ENCODE measurements at places on chromosomes 7 and 10.
A peak's percentile ranks its signal among the peaks of the same experiment; 100 is the strongest.

GRCh38 chr10:119449760-119450461 lies 92.6 kb downstream of the RGS10 start:
- DNase-seq = no peak

DNA sequence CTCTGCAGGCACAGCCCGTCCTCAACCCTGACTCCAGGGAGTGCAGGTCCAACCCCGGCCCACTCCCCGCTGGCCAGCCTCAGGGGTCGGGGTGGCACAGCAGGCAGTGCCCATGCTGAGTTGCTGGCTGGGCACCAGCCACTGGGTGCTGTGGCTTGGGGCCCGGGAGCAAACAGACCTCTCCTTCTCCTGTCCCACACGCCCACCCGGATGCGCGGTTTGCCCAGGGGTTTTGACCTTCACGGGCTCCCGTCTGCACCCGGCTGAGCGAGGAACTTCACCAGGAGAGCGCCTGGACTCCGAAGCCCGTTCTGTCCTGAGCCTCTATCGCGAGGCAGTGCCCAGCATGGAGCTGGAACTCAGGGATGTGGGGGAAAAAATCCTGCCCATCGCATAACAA lies 2.6 kb upstream of the GRIFIN start:
- DNase-seq = no peak

DNA sequence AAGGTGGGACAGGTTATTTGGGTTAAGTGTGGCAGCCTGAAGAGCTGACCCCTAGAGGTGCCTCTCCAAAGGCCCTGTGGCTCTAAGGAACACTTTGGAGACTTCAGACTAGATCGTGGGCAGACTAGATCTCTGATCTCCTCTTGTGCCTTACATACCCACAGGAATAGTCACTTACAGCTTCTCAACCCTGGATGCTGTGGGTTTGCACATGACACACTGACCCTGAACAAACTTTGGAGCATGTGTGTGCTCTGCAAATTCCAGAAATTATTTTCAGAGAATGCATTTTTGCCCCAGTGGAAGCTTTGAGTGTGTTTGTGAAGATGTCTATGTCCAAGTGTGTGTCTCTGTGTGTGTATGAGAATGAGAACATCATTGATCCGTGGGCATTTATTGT lies 119.6 kb downstream of the EMX2 start:
- no peak for DNase-seq

GRCh38 chr10:70912556-70912955 lies 24.2 kb upstream of the PCBD1 start:
- DNase-seq = no peak

GRCh38 chr10:90604636-90605035 lies 253.2 kb downstream of the HTR7 start:
- no peak for DNase-seq

DNA sequence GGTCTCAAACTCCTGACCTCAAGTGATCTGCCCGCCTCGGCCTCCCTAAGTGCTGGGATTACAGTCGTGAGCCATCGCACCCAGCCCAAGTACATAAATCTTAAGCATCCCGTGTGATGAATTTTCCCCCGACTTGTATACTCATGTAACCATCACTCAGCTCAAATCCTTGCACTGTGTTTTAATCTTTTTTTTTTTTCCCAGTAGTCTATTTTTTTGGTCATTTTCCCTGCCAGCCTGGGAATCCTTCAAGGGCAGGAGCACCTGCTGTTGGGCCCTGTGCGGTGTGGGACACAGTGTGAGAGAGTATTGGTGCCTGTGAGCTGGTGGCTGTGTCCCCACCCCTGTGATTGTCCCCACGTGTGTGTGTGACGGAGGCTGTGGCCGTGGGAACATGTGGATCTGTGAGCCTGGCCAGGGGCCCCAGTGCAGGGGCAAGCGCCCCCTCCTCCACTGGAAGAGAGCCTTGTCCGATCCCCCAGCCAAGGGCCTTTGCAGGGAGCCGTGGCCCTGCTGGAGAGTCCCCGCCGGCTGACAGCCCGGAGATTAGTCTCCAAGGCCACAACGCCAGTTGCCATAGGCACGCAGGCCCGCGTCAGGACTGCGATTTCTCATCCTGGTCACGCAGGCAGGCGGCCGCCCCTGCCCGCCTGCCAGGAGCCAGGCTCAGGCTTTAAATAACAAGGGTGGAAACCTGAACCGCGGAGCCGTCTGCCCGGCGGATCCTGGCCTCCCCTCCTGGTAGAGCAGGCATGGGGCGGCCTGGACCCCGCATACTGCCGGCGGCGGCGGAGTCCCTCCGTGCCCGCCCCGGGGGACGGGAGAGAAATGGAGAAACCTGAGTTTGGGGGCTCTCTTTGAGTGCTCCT lies 26.5 kb downstream of the GTF2IRD1 start:
- peak; percentile 34 for DNase-seq

GRCh38 chr7:90502539-90502938 lies 33.1 kb downstream of the PTTG1IP2 start:
- no peak for DNase-seq

- no peak for DNase-seq
These were observed 895 bp downstream of the VSTM2A start for GRCh38 chr7:54543051-54543488.

DNA sequence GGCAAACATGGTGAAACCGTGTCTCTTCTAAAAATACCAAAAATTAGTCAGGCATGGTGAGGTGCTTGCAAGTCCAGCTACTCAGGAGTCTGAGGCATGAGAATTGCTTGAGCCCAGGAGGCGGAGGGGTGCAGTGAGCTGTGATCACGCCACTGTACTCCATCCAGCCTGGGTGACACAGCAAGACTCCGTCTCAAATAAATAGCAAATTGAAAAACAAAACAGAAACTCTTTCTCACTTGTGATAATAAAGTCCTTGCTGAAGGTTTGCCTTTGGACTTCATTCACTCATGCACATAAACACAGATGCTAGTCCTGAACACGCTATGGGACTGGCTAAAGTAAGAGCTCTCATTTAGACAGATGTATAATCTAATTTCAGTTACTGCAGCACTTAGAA lies 37.6 kb downstream of the ANK3 start:
- no peak for DNase-seq

GRCh38 chr10:33290321-33291052 lies 44.0 kb downstream of the NRP1 start:
- no peak for DNase-seq

DNA sequence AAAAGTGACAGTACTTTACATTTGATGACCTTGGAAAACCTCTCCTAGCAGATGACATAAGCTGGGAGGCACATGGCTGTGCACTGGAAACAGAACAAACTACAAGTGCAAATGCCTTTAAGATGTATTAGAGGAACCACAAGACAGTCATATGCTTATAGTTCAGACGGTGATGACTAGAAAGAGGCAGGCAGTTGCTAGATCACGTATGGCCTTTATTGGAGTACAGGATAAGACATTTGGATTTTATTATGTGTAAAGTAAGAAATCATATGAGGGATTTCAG lies 290.0 kb downstream of the SORCS1 start:
- DNase-seq = no peak

DNA sequence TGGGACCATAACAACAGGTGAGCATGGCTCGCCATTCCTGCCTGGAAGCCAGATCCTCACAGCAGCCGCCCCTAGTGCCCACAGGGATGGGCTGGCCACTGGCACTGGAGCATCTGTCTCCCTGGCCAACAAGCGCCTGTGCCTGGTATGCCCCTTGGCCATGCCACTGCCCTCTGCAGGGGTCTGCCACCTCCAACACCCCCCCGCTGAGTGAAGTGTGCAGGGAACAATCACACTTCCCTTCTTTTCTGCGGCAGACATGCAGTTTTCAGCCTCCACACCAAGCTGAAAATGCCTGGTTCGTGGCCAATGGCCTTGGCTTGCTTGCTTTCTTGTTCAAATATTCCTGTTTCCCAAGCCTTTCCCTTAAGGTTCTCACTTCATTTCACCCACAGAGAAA lies 50.7 kb downstream of the HSPA12A start:
- no peak for DNase-seq

- DNase-seq = no peak
These were observed 295.2 kb downstream of the CAMK1D start for GRCh38 chr10:12644380-12645144.

DNA sequence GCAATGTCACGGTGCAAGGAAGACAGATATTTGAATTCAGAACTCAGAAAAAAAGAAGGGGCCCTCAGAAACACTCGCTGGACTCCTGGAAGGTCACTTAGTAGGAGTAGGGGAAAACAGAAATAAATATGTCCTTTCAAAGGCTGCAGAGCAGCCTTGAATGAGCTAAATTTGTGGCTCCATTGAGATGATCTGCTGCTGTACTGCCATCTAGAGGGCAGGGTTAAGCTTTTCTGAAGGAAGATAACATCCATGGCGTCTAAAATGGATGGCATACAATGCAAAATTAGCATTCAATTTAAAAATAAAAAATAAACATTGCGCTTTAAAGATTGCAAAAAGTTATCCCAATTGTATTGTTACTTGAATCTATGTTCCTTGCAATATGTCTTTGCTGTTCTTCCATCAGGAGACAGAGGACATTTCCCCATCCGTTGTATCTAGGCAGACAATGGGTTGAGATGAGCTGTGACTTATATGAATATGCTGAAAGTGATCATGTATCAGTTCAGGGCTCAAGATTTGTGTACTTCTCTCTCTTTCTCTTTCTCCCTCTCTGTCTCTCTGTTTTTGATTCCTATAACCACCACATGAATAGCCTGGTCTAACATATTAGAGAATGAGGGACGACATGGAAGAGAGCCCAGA lies 642.2 kb downstream of the SH2D4B start:
- no peak for DNase-seq

DNA sequence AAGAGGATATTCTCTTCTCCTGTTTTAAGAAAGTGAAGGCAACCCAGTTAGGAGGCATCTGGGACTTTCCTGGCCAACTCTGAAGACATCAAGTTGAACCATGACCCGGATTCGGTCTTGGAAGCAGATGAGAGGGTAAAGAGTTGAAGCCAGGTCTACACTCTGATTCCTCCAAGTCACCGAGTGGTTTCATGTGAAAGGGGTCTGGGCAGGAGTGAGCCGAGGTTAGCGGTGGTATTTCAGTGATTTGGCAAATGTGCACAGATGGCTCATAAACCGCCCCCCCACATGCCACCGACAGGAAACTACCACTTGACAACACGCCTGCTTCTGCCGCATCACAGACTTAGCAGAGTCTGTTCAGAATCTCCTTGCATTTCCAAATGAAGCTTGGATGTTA lies 11.4 kb upstream of the REPIN1 start:
- peak; percentile 88 for DNase-seq

DNA sequence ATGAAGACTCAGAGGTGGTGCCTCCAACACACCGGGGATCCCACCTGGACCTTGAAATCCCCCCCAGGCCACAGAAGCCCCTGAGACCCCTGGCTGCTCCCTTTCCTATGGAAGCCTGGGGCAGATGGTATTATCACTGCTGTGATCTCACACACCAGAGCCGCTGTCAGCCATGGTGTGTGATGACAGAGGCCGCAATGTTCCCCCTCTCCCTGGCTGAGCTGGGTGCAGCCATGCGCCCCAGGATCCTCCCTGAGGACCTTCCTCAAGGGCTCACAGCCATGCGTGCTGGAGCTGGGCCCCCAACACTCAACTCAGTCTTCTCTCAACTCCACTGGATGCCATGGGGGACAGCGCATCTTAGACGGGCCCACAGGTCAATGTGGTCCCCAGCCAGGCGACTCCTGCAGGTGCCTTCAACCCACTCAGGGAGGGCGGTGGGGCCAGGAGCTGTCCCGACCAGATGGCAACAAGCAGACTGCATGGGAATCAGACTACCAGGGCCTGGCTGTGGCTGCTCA lies 44.9 kb downstream of the VIPR2 start:
- no peak for DNase-seq

- no peak for DNase-seq
These were observed 38.2 kb downstream of the HK1 start for GRCh38 chr10:69316313-69317059.

- no peak for DNase-seq
These were observed 30.6 kb upstream of the RAPGEF5 start for GRCh38 chr7:22387583-22387982.

DNA sequence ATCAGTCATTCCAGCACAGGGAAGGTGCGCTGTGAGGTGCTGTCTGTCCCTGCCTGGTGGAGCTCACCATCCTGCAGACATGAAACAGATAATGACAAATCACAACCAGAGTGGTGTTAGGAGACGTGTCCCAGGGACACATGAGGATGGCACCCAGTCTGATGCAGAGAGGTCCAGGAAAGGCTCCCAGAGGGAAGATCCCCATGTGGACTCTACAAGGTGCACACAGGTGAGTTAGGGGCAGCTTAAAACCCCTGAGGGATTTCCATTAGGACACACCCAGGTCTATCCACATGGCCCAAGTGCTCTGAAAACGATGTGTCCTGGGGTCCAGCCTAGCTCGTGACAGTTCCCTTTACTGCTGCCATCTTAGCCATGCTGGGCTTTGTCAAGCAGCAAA lies 91.4 kb downstream of the ADARB2 start:
- no peak for DNase-seq

DNA sequence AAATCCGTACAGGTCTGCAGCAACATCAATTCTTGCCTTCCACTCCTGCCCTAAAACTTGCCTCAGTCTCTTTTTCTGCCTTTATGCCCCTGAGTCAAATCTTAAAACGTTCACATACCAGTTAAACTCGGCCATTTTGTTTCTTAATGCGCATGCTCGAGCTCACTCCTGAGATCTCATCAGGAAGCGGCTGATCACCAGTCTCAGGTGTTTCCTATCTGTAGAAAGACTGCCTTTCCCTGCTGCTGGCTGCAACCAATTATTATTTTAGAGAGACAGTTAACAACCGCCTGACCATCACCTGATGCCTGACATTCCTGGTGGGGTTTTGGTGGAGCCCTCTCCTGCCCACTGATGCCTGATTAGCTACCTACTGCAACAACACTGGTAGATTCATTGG lies 70.2 kb upstream of the TMEM140 start:
- no peak for DNase-seq

DNA sequence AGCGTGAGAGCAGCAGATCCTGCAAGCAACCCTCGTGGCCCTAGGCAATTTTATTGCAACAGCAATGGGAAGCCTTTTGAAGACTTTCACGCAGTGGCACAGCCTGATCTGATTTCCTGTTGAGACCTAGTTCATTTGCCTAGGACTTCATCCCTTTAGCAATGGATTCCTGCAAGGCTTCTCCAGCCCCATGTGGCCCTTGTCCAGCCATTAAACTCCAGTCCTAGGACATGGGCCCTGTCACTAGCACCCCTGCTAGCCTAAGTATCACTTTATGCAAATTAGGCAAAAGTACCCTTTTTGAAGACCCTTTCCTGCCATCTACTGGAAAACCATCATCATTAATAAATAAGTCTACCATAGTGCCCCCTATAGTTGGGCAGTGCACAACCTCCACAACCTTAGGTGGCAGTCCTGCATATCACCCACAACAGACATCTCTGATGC lies 379.4 kb downstream of the GALNT17 start:
- DNase-seq = peak; percentile 28

GRCh38 chr7:119197877-119198527 lies 973.5 kb downstream of the ANKRD7 start:
- DNase-seq = peak; percentile 69

GRCh38 chr7:44998153-44998871 lies 1.7 kb upstream of the CCM2 start:
- DNase-seq = no peak

- DNase-seq = no peak
These were observed 116.6 kb upstream of the GALNT17 start for GRCh38 chr7:71015252-71015900.

GRCh38 chr10:75565286-75566251 lies 134.1 kb downstream of the LRMDA start:
- no peak for DNase-seq
